ENCODE measurements at places on chromosomes 6 and 20. TPM values are rescaled to one million over a fixed set of nuclear protein-coding genes. Genes with fewer than 3 reads are reported as not detected.
A peak's percentile ranks its signal among the peaks of the same experiment; 100 is the strongest.

The NDUFAF5 gene
- polyA plus RNA-seq: 9.8 TPM

The LZTS3 gene
- 7.3 TPM for polyA plus RNA-seq

The TSPO2 gene
- polyA plus RNA-seq: not detected

The HLA-DQA2 gene
- not detected for polyA plus RNA-seq

DNA sequence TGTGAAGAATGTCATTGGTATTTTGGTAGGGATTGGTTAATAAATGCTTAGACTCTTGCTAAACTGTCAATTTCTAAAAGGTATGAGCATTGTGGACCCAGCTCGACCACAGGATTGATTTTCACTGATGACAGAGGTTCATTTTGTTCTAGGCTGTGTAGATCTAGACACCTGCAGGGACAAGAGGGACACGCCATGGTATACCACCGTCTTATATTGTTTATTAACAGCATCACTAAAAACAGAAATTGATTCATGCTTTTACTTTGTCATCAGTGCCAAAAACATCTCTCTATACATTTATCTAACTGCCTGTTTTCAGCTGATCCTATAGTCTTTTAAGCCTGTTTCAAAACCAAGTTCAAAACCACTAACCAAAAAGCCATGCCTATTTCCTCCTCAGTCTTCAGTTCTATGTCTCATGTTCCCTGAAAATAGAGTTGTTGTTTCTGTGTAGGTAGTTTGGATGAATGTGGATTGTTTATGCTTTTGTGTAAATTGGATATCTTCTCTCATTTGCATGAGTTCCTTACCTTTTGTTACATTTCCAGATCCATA is 109.8 kb downstream of the JAG1 start:
- DNase-seq: no peak
- peaks cover 20% of the 10 kb centered on the region for H3K4me1 ChIP-seq
- H3K27ac ChIP-seq: no peak overlapping the region
- no peaks in the 10 kb centered on the region for H3K27me3 ChIP-seq

DNA sequence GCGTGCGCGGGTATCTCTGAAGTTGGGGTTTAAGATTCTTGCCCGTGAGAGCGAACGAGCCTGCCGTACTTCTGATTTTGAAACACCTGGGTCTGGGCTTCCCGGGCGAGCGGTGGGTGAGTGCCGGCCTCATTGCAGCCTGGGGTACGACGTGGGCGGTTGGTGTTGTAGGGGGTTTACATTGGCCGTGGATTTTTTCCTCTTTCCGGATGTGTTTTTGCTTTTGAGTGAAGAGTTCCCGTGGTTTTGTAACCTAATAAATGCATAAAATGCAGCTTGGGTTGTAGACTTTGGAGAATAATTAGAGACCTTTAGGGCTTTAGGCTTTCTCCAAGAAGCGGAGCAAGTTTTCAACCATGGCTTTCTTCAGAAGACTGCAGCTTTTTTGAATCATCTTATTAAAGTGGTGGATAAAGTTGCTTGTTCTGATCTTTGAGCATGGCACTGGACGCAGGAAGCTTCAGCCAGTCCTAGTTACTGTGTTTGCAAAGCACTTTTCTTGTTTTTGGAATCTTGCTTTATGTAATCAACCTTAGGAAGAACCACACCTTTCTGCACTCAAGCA is 314 bp downstream of the FARS2 start:
- peaks cover 9% of the 10 kb centered on the region for H3K4me1 ChIP-seq
- peak overlapping the region; percentile 89 for H3K27ac ChIP-seq
- H3K27me3 ChIP-seq: no peaks in the 10 kb centered on the region
- H3K36me3 ChIP-seq: peaks cover 3% of the 10 kb centered on the region

GRCh38 chr20:25274891-25275812 is 27.3 kb downstream of the PYGB start:
- H3K4me3 ChIP-seq: no peak overlapping the region
- no peak overlapping the region for H3K27ac ChIP-seq
- H3K36me3 ChIP-seq: peaks cover 61% of the 10 kb centered on the region
- no peak for DNase-seq
- no peaks in the 10 kb centered on the region for H3K4me1 ChIP-seq

- DNase-seq: no peak
- H3K27me3 ChIP-seq: no peaks in the 10 kb centered on the region
- peaks cover 5% of the 10 kb centered on the region for H3K4me1 ChIP-seq
- no peak overlapping the region for H3K4me3 ChIP-seq
- H3K27ac ChIP-seq: no peak overlapping the region
Observed at GRCh38 chr20:63964412-63964811, 5.3 kb downstream of the ZNF512B start.

GRCh38 chr20:32527447-32528055 is 57.6 kb downstream of the NOL4L start:
- H3K27me3 ChIP-seq: peaks cover 2% of the 10 kb centered on the region
- no peak for DNase-seq
- no peak overlapping the region for H3K27ac ChIP-seq
- no peaks in the 10 kb centered on the region for H3K4me1 ChIP-seq
- H3K36me3 ChIP-seq: no peaks in the 10 kb centered on the region

DNA sequence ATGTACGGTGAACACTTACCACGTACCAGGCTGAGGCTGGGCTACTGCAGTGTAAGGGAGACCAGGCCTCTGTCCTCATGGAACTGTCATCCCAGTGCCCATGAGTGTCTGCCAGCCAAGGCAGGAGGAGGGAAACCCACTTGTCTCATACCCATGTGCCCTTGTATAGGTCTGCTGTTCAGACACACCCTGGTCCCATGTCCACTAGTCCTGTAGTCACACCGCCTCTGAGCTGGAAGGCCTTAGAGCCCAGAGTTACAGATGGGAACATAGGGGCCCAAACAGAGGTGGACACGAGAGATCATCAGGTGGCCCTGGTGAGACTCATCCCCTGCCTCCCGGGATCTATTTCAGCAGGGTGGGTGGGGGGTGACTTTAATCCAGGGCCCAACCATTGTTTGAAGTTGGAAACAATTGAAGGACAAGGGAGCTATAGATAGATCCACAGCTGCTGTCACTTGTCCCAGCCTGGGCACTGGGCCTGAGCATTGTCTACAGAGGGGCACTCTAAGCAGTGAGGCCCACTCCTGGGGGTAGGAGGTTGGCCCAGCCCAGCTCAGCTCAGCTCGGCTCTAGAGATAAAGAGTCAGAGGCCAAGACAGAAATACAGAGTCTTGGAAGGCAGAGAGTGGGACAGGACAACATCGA is 14.6 kb downstream of the MYH7B start:
- no peak overlapping the region for H3K4me3 ChIP-seq
- no peak for DNase-seq
- H3K4me1 ChIP-seq: no peaks in the 10 kb centered on the region
- no peaks in the 10 kb centered on the region for H3K27me3 ChIP-seq
- H3K36me3 ChIP-seq: no peaks in the 10 kb centered on the region
- H3K27ac ChIP-seq: no peak overlapping the region

GRCh38 chr6:159059141-159059540 is 14.3 kb upstream of the TAGAP start:
- H3K27ac ChIP-seq: no peak overlapping the region
- H3K36me3 ChIP-seq: no peaks in the 10 kb centered on the region
- H3K4me1 ChIP-seq: no peaks in the 10 kb centered on the region
- peaks cover 8% of the 10 kb centered on the region for H3K27me3 ChIP-seq
- no peak overlapping the region for H3K4me3 ChIP-seq

- H3K36me3 ChIP-seq: no peaks in the 10 kb centered on the region
- H3K4me1 ChIP-seq: no peaks in the 10 kb centered on the region
- no peak overlapping the region for H3K4me3 ChIP-seq
- H3K27ac ChIP-seq: no peak overlapping the region
- no peaks in the 10 kb centered on the region for H3K27me3 ChIP-seq
- no peak for DNase-seq
Observed at GRCh38 chr6:136210398-136211165, 39.5 kb downstream of the MTFR2 start.

GRCh38 chr6:46848684-46849360 is 55.6 kb downstream of the MEP1A start:
- no peaks in the 10 kb centered on the region for H3K27me3 ChIP-seq
- peaks cover 31% of the 10 kb centered on the region for H3K4me1 ChIP-seq
- H3K36me3 ChIP-seq: no peaks in the 10 kb centered on the region
- H3K4me3 ChIP-seq: no peak overlapping the region
- peak; percentile 82 for DNase-seq

- H3K4me3 ChIP-seq: no peak overlapping the region
- no peaks in the 10 kb centered on the region for H3K36me3 ChIP-seq
- peaks cover 5% of the 10 kb centered on the region for H3K27me3 ChIP-seq
- no peak for DNase-seq
Observed at GRCh38 chr6:142478117-142478516, 176.3 kb downstream of the ADGRG6 start.

DNA sequence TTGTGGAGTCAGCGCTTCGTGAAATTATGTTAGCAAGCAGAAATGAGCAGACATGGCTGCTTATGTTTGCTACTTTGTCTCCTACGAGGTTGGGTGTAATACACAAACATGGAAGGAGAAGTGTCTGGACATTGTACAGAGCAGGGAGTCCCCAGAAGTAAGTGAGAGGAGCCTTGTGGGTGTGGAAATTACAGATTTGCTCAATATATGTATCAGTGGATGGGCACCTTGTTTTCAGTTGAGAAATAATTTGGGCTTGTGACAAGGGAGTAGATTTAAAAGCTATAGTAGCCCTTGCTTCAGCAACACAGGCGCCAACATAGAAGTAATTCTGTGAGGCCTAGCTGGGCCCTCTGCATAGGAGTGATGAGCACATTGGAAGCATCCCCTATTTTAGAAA is 49.2 kb downstream of the HECA start:
- H3K36me3 ChIP-seq: no peaks in the 10 kb centered on the region
- H3K27me3 ChIP-seq: no peaks in the 10 kb centered on the region
- no peak overlapping the region for H3K27ac ChIP-seq
- H3K4me3 ChIP-seq: no peak overlapping the region
- H3K4me1 ChIP-seq: no peaks in the 10 kb centered on the region

DNA sequence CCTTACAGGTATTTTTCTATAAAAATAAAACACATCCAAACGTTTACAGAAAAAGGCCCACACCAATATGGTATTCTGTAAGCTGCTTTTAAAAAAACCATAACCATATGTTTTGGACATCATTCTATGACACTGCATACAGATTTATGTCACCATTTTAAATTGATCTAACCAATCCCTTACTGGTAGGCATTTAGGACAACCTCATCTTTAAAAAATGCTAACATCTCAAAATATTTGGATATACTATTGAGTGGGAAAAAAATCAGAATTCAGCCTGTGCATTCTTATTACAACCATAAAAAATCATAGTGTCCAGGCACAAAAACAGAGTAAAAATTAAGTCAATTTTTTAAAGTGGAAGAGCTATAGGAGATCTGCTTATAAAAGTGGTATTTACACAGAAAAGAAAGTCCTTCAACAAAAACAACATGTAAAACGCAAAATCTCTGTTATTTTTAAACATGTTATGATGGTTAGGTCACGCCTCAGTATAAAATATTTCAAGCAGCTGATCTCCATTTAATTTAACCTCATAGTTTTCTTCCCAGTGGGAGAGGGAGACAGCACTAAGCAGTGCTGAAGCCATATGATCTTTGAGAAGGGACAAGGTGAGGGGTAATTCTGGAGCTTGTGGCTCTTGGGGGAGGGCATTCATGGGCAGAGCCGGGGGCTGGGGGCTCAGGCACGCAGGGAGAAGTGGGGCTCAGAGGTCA is 21.2 kb downstream of the TRAM2 start:
- no peak overlapping the region for H3K4me3 ChIP-seq
- no peak overlapping the region for H3K27ac ChIP-seq

DNA sequence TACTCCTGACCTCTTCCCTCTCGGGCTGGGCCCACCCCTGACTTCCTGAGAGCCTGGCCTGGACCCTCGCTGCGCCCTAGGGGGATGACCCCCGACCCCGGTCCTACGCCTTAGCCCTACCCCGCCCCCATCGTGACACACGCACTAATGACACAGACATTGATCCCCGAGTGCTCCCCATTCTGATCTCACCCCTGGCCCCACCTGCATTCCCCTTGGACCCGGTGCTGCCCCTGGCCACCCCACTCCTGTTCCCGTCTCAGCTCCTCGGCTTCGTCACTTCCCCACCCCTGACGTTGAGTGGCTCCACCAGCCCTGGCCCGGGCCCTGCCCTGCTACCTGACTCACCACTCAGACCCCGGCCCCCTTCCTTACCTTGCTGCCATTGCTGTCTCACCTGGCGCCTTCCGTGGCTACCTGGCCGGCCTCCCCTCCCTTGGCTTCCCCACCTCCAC is 12.1 kb downstream of the RBCK1 start:
- no peak overlapping the region for H3K4me3 ChIP-seq
- no peak for DNase-seq
- H3K27me3 ChIP-seq: no peaks in the 10 kb centered on the region
- no peak overlapping the region for H3K27ac ChIP-seq
- H3K36me3 ChIP-seq: peaks cover 30% of the 10 kb centered on the region

GRCh38 chr6:161152907-161153662 is 120.8 kb downstream of the AGPAT4 start:
- no peak overlapping the region for H3K27ac ChIP-seq
- no peaks in the 10 kb centered on the region for H3K27me3 ChIP-seq
- H3K36me3 ChIP-seq: no peaks in the 10 kb centered on the region
- no peak overlapping the region for H3K4me3 ChIP-seq
- no peaks in the 10 kb centered on the region for H3K4me1 ChIP-seq
- DNase-seq: no peak

DNA sequence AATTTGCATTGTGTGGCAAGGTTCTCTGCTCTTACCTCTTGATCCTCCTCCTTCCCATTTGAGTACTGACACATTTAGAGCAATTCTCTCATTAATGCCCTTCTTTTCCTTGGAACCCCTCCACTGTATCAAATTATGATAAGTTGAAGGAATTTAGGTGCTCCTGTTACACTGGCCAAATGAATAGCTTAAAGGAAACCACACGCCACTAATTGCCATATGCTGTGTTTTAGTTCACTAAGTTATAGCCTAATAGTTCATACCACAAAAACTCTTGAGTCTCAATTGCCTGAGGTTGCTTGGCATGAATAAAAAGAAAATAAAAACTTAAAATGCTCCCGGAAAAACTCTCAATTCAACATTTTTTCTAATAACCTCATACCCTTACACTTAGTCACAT is 1239.3 kb downstream of the EPHA7 start:
- no peak for DNase-seq
- no peaks in the 10 kb centered on the region for H3K36me3 ChIP-seq
- no peak overlapping the region for H3K4me3 ChIP-seq
- no peaks in the 10 kb centered on the region for H3K27me3 ChIP-seq

DNA sequence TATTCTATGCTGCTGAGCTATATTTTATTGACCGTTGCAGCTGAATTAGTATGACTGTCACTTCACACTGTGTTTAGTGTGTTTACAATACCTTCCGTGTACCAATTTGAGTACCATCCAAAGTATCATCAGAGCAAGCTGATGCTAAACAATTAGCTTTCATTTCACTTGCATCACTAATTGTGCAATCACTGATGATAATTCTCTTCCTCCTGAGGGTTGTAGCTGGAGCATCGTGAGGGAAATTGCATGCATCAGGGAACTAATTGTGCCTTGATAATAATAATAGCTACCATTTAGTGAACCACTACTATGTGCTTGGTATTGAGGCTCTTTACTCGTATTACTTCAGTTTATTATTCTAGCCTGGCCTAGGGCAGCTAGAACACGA is 384.8 kb upstream of the SOX4 start:
- H3K27me3 ChIP-seq: no peaks in the 10 kb centered on the region
- DNase-seq: no peak
- no peaks in the 10 kb centered on the region for H3K36me3 ChIP-seq
- no peak overlapping the region for H3K4me3 ChIP-seq
- no peaks in the 10 kb centered on the region for H3K4me1 ChIP-seq
